ENCODE measurements at places on chromosomes 7 and 10.

GRCh38 chr10:102962951-102963755, 45.1 kb downstream of the CNNM2 start:
- DNase-seq, result no peak

DNA sequence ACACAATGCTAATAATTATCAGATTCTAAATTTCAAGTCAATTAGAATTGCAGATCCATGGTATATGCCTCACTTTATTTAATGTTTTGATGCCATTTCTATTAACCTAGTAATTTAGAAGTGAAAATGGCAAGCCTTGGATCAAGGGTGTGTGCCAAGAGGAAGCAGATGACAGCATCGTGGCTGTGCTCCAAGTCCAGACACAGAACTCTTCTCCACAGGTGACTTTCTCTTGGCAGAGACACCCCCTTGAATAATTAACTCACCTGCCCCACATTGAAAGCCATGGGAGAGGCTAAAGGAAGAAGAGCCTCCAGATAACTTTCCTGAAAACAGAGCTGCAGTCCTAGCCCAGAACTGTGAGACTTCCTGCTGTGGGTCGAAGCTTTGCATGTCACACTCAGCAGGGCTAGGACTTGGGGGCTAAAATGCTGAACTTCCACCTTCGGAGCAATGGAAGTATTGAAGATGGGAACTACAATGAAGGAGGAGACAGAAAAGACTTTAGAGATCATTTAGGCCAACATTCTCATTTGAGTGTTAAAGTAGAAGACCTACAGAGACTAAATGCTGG, 996 bp upstream of the C10orf90 start:
- no peak for DNase-seq

DNA sequence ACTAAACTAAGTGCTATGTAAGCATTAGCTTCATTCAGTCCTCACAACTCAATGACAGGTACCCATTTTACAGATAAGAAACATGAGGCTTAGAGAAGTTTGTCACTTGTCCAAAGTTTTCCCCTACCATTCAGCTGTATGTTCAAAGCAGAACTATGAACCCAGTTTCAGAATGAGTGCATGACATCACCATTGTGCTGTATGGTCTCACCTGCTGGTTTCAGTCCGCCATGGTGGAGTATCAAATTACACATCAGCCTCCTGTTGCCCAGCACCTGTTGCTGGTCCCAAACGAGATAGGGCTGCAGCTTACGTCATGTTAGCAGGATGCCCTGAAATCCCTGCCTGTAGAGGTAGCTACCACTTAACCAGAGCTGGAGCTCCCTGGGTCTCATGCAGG, 95.0 kb downstream of the DYNC1I1 start:
- no peak for DNase-seq

DNA sequence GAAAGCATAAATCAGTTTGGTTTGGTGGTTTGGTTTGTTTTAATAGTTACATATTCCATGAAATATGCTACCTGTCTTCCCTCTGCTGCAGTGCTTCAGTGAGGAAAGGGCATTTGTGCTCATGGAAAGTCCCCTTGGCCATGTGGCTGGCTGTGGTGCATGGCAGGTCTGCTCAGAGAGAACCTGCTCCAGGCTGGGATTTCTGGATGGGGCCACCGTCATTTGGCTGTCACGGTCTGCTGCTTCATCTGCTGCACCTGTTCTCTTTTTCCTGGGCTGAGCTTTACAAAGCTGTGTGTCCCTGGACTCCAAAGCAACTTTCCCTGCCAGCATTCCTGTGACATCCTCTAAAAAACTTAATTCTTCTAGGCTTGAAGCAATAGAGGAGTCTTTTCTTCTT, 8.9 kb downstream of the CDK14 start:
- no peak for DNase-seq

- no peak for DNase-seq
Measured at GRCh38 chr7:36642414-36642813, 81.9 kb downstream of the AOAH start.

DNA sequence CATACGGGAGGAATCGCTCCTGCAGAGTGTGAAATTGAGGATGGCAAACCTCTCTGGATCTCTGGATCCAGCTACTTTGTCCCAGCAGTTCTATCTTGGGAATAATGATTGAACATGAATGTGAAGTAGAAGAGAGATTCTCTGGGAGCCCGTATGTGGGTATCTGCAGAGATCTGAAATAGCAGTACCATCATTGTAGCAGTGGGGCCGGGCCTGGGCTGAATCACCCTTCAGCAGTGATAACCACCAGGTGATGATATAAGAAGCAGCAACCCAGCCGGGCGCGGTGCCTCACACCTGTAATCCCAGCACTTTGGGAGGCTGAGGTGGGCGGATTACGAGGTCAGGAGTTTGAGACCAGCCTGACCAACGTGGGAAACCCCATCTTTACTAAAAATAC, 51.9 kb downstream of the SKIDA1 start:
- no peak for DNase-seq

GRCh38 chr10:24841530-24841929, 110.9 kb downstream of the PRTFDC1 start:
- no peak for DNase-seq

GRCh38 chr10:52276986-52277385, 37.1 kb upstream of the DKK1 start:
- DNase-seq, result no peak

DNA sequence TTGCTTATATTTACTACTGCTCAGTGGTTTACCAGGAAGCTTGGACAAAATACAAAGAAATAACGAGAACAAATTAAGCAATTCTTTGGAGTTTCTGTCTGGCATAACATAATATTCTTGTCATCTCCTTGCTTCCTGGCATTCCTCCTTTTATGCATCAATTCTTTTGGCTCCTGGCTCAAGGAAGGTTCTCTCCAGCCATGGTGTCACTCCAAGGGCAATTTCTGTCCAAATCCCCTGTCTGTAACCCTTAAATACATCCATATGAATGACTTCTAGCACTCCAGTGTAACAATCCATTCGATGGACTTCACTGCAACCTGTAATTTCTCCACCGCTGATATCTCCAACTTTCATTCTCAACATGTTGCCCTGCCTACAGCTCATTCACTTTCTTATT, 617.7 kb upstream of the ANKRD30A start:
- DNase-seq, result no peak

- no peak for DNase-seq
Measured at GRCh38 chr7:118214833-118215182, 9.7 kb upstream of the ANKRD7 start.

- no peak for DNase-seq
Measured at GRCh38 chr10:96299383-96299782, 4.9 kb upstream of the DNTT start.

DNA sequence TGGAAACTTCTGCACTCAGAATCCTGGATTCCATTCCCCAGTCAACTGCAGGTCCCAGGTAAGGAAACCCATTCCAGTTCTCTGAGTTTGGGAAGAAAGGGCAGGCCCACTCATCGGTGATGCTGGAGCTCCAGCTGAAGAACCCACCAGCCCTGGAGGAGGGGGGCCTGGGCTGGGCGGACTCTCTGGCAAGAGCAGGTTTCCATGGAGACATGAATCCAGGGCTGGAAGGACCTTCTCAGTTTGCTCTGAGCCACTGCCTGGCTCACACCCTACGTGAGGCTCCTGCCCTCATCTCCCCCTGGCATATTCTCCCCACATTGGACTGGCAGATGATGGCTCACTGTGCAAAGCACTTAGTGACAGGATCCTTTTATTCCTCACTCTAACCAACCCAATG, 73.3 kb upstream of the CPXM2 start:
- DNase-seq, result no peak

- DNase-seq, result no peak
Measured at GRCh38 chr10:77675347-77675746, 37.7 kb upstream of the KCNMA1 start.

DNA sequence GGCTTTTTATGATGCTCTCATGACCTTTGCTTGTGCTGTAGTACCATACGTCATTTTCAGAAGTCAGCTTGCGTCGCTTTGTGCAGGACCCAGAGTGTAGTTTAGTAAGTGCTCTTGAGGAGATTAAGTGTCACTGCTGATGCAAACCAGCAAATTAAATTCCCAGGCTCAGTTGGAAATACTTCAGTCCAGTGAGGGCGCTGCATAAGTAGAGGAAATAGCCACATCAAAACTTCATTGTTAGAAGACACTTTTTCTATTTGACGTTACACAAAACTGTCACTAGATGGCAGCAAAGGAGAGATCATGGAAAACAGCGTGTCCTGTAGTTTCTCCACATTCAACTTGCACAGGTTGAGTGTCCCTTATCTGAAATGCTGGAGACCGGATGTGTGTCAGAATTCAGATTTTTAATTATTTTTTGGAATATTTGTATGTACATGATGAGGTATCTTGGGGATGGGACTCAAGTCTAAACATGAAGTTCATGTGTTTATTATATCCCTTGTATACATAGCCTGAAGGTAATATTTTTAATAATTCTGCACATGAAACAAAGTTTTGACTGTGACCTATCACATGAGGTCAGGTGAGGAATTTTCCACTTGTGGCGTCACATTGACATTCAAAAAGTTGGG, 7.9 kb downstream of the ZNF22 start:
- no peak for DNase-seq

DNA sequence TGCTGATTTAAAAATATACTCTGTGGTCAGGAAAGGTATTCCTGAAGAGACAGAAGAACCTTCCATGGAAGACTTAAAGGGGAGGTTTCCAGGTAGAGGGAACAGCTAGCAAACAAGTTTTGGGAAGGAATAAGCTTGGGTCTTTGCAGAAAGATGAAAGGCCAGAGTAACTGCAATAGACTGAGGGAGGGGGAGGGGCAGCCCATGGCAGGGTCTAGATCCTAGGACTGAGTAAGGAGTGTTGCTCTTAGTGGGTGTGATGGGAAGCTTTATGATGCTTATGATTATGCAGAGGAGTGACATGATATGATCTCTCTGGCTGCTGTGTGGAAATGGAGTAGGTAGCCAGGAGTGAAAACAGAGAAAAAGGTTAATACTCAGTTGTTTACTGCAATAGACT, 90.0 kb upstream of the FEZF1 start:
- no peak for DNase-seq

GRCh38 chr10:125392154-125392553, 231.8 kb upstream of the CTBP2 start:
- no peak for DNase-seq

DNA sequence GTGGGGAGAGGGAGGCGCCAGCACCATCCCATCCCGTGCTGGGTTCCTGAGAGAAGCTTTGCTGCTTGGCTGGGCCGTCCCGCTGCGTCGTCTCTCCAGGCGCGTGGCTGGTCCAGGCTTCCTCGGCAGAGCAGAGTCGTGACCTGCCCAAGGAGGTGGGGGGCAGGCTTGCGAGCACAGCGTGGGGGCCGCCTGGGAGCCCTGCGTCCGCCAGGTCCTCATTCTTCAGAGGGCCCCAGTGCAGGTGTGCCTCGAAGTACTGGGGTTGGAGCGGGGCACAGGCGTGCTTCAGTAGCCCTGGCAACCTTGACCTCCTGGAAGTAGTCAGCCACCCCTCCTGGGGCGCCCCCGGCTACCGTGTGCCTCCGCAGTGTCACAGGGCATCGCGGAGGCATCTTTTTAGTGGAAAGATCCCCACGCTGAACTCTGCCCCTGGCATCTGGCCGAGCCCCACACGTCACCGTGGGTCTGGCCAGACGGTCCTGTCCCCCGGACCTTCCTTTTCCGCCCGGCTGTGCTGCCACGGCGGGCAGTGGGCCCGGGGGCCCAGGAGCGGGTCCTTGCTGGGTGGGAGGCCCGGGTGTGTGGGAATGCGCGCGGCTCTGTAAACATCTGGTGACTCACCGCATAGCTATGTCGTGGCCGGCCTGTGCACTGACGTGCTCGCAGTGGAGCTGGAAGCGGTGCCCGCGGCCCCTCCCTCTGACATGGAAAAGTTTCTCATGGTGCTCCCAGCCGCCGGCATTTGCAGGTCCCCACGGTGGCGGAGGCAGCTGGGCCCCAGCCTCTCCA, 6.4 kb downstream of the MAFK start:
- peak; percentile 81 for DNase-seq

DNA sequence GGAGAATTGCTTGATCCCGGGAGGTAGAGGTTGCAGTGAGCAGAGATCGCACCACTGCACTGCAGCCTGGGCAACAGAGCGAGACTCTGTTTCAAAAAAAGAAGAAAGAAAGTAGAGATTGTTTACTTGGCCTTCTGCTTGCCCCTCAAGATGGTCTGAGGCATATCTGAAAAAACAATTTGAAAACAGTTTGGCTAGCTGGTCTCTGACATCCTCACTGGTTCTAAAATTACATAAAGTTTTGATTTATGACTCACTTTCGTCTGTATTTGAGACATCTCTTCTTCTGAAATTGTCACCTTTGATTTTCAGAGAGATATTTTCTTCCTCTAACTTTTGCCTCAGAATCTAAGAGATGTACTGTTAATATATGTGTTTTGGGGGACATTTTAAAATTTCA, 49.6 kb upstream of the HELLS start:
- no peak for DNase-seq

- no peak for DNase-seq
Measured at GRCh38 chr10:21272643-21273399, 252.7 kb downstream of the SKIDA1 start.

GRCh38 chr10:83952314-83952713, 187.0 kb upstream of the GHITM start:
- DNase-seq, result no peak

DNA sequence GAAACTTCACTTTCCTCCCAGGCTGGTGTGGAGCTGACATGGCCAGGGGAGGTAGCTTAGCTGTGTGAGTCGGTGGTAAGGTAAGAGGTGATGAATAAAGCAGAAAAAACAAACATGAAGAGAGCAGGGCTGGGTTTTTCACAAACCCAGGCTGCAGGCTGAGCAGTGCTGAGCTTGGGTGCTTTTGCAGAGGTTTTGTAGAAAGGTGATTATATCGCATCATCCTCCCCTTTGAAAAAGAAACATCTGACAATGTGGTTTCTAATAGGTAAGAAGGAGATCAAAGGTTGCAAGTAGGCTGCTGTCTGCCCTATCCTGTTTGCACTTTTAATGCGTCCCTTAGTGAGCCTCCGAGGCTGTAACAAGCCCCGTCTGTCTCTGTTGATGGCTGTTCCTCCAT, 69.6 kb upstream of the GRM8 start:
- DNase-seq, result no peak

DNA sequence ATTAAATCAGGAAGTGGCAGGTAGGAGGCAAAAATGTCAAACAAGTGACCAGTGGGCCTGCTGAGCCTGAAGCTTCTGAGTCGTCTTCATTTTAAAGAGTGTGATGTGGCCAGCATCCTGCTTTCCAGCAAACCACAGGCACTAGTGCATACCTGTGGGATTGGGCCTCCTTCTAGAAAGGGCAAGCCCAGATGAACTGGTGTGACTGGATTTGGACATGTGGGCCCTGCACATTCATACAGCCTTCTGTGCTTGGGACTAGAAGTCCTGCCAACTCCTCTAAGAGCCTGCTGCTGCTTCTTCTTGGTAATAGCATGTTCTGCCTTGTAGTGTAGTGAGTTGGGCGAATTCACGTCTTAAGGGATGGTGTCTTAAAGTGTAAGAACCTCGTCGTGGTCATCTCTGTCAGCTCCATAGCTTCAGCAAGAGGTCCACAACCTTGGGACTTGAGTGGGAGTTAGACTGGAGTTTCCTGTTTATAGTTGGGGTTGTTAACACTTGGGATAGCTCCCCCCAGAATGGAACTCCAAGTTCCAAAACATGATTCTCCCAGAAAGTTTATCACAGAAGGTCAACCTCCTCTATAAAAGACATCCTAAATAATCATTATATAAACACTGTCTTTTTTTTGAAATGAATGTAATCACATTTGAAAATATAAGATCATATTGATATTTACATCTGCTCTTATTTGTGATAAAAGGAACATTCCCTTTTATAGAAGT, 11.2 kb downstream of the BMPER start:
- no peak for DNase-seq

GRCh38 chr7:1843271-1843861, 173.3 kb downstream of the ELFN1 start:
- no peak for DNase-seq
